ENCODE measurements at places on chromosomes 16 and 17. TPM values are rescaled to one million over a fixed set of nuclear protein-coding genes. Genes with fewer than 3 reads are reported as not detected.

Gene NDRG4
- 22.3 TPM for total RNA-seq

Gene NECAB2
- total RNA-seq: 2.6 TPM

Gene CCL15
- total RNA-seq: not detected

Gene CCDC200
- 0.14 TPM for total RNA-seq

Gene HS3ST3A1
- 0.69 TPM for total RNA-seq

Gene TBX21
- 0.06 TPM for total RNA-seq

Gene OR2C1
- total RNA-seq: not detected

Gene KRT17
- 0.99 TPM for total RNA-seq

Gene TBC1D3C
- total RNA-seq: not detected

Gene MEFV
- total RNA-seq: 0.07 TPM
